Effector memory CD4-positive, alpha-beta T cell (primary cell): ENCODE measurements at places on chromosomes 3 and 15.

DNA sequence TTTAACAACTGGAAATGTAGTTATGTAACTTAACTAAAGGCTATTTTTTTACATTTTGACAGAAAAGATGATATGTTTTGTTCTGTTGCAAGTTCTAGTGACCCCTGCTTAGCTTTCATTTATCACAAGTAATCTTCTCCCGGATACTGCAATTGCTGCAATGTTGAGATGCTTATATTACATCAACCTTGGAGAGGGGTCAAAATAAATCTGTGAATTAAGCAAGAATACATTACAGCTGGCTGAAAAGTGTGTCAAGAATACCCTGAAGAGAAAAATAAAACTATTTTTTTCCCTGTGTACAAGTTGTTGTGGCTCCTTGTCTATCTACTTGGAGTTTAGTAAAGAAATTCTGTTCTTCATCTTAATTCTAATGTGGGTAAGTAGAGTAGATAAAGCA is 232.1 kb upstream of the GOLIM4 start:
- no peaks in the 10 kb centered on the region for H3K36me3 ChIP-seq
- H3K27me3 ChIP-seq: no peaks in the 10 kb centered on the region
- DNase-seq: no peak
- no peak overlapping the region for H3K4me3 ChIP-seq
- no peaks in the 10 kb centered on the region for H3K4me1 ChIP-seq
- no peak overlapping the region for H3K27ac ChIP-seq

GRCh38 chr3:177193688-177194268 is 3.5 kb downstream of the TBL1XR1 start:
- no peak for DNase-seq
- H3K4me3 ChIP-seq: peak overlapping the region; percentile 97
- peaks cover 22% of the 10 kb centered on the region for H3K4me1 ChIP-seq
- no peaks in the 10 kb centered on the region for H3K27me3 ChIP-seq
- no peak overlapping the region for H3K27ac ChIP-seq

- H3K27ac ChIP-seq: no peak overlapping the region
- no peaks in the 10 kb centered on the region for H3K27me3 ChIP-seq
- no peak for DNase-seq
- peaks cover 14% of the 10 kb centered on the region for H3K36me3 ChIP-seq
These were observed 21.6 kb downstream of the NKIRAS1 start for GRCh38 chr3:23895181-23895580.

DNA sequence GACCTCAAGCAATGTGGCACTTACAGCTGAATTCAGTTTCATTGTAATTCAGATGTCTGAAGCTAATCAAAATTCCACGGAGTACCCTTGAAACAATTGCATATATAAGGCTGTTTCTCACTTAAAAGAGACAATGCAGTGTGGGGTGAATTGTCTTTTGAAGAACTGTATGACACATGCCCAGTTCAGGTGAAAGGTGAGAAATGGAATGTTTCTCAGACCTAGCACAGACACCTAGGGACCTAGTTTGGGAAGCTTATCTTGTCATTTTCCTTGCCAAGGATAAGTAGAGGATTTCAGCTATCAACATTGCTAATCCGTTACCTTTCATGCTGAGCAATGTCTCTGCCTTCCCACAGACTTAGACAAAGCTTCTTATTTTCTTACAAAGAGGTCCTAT is 36.3 kb downstream of the MBNL1 start:
- H3K27me3 ChIP-seq: no peaks in the 10 kb centered on the region
- H3K27ac ChIP-seq: no peak overlapping the region
- no peak overlapping the region for H3K4me3 ChIP-seq
- H3K4me1 ChIP-seq: peaks cover 67% of the 10 kb centered on the region

GRCh38 chr3:70811880-70812279 is 499.4 kb upstream of the MDFIC2 start:
- H3K36me3 ChIP-seq: no peaks in the 10 kb centered on the region
- no peak overlapping the region for H3K27ac ChIP-seq
- DNase-seq: no peak
- no peak overlapping the region for H3K4me3 ChIP-seq
- no peaks in the 10 kb centered on the region for H3K4me1 ChIP-seq
- H3K27me3 ChIP-seq: no peaks in the 10 kb centered on the region

GRCh38 chr3:165748094-165748493 is 89.1 kb downstream of the BCHE start:
- H3K27me3 ChIP-seq: no peaks in the 10 kb centered on the region
- no peak overlapping the region for H3K4me3 ChIP-seq
- H3K27ac ChIP-seq: no peak overlapping the region
- H3K4me1 ChIP-seq: no peaks in the 10 kb centered on the region
- no peaks in the 10 kb centered on the region for H3K36me3 ChIP-seq

DNA sequence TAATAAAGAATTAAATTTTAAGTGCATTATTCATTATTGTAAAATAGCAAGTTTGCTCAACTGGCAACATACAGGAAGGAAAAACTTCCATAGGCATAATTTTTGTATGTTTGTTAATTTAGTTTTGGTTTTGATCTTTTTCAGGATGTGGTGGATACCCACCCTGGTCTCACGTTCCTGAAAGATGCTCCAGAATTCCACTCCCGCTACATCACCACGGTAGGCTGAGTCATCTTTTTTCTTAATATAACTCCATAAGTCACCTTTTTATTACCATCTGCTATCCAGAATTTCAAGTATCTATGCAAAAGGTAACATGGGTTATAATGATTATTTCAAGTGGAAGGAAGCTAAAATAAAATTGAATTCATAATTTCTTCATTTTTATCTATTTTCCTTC is 104.8 kb downstream of the PPP2R3A start:
- no peak overlapping the region for H3K27ac ChIP-seq
- H3K4me3 ChIP-seq: no peak overlapping the region
- DNase-seq: no peak
- H3K27me3 ChIP-seq: no peaks in the 10 kb centered on the region
- H3K36me3 ChIP-seq: no peaks in the 10 kb centered on the region
- no peaks in the 10 kb centered on the region for H3K4me1 ChIP-seq

GRCh38 chr3:127822041-127822681 is at the start of gene MGLL:
Gene MGLL (minus strand): TSS chr3:127822515. CDS start chr3:127822318, 197 bp downstream.
- H3K36me3 ChIP-seq: no peaks in the 10 kb centered on the region
- no peak for DNase-seq
- no peak within 1 kb of the TSS for H3K27ac ChIP-seq
- H3K27me3 ChIP-seq: peaks cover 15% of the 10 kb centered on the region
- H3K4me1 ChIP-seq: peaks cover 3% of the 10 kb centered on the region
